ENCODE measurements at places on chromosomes 4 and X. TPM values are rescaled to one million over a fixed set of nuclear protein-coding genes. Genes with fewer than 3 reads are reported as not detected.

Gene CENPVL2
- total RNA-seq = not detected

Gene CYBB
- total RNA-seq = 9.3 TPM

Gene UGT2B11
- not detected for total RNA-seq

GRCh38 chr4:45638641-45639040, 485.2 kb downstream of the GABRG1 start:
- no peaks in the 10 kb centered on the region for H3K27me3 ChIP-seq
- H3K36me3 ChIP-seq = no peaks in the 10 kb centered on the region
- no peak overlapping the region for H3K4me3 ChIP-seq
- no peak overlapping the region for H3K27ac ChIP-seq
- DNase-seq = no peak

DNA sequence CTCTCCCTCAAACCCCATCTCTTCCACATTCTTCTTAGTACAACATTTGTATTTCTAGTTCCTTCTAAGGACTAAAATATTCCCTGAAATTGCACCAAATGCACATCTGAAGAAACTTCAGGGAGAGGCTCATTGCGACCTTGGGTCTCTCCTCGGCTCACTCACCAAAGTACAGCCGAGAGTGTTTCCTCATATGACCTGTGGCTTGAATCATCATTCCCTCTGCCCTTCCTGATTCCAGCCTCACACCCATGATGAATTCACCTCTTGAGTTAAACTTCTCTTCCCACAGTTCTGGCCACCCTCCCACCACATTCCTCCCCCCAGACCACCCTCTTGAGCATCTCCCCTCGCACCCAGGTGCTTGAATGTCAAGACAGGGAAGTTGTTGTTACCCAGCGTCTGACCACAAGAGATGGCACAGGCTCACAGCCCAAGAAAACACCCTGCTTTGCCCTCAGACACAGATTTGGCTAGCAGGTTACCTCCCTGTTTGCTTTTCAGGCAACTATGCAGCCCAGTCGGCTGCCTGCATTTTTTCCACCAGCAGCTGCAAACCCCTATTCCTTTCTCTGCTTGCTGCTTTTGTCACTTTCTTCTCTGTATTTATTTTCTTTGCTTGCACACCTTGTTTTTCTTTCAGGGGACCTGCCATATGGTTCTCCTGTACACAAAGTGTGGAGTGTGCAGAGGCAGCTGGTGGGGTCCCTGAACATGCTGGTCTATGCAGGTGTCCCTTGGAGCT, 214.8 kb downstream of the SPATA18 start:
- H3K36me3 ChIP-seq = no peaks in the 10 kb centered on the region
- no peak overlapping the region for H3K4me3 ChIP-seq
- H3K4me1 ChIP-seq = no peaks in the 10 kb centered on the region
- no peak overlapping the region for H3K27ac ChIP-seq
- H3K27me3 ChIP-seq = no peaks in the 10 kb centered on the region

- no peak for DNase-seq
- H3K4me3 ChIP-seq = no peak overlapping the region
- no peaks in the 10 kb centered on the region for H3K4me1 ChIP-seq
- no peak overlapping the region for H3K27ac ChIP-seq
Measured at GRCh38 chrX:36861601-36862000, 146.6 kb upstream of the FAM47C start.

DNA sequence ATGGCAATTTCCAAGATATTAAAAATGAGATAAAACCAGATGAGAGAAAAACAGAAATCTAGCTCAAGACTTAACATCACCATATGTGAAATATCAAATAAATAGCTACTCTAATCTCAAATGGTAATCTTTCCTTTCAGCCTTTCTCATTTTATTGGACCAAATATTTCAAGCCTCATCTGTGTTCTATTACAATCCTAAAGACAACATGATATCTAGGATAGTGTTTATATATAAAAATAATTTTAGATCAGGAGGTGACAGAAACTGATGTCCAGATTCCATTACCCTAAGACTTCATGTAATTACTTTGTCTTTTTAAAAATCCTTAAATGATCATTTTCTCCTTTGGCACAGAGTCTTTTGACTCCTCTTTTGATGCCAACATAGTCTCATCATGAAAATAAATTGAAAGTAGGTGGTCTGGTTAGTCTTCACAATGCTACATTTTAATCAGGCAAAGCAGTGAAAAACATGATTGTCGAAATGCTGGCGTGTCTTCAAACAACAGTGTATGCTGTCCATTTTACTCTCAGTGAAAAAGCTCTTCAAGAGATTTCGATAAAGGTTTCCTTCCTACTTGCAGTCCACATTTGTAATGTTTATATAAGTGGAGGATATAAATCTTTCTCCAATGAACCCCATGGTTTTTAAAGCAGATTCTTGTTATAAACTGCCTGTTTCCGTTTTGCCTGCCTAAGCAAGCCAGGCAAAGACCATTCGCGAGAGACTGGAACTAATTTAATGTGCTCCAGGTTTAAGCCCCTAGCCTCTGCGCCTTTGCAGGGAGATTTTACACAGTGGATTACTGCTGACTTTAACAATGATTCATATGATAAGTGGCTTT, 169.8 kb downstream of the SCFD2 start:
- no peaks in the 10 kb centered on the region for H3K4me1 ChIP-seq
- no peak overlapping the region for H3K4me3 ChIP-seq
- H3K27me3 ChIP-seq = no peaks in the 10 kb centered on the region
- H3K27ac ChIP-seq = no peak overlapping the region
- no peak for DNase-seq

GRCh38 chr4:185421366-185422124, 4.2 kb downstream of the UFSP2 start:
- no peak overlapping the region for H3K27ac ChIP-seq
- no peaks in the 10 kb centered on the region for H3K27me3 ChIP-seq
- no peak for DNase-seq
- H3K4me1 ChIP-seq = peaks cover 43% of the 10 kb centered on the region
- no peak overlapping the region for H3K4me3 ChIP-seq

DNA sequence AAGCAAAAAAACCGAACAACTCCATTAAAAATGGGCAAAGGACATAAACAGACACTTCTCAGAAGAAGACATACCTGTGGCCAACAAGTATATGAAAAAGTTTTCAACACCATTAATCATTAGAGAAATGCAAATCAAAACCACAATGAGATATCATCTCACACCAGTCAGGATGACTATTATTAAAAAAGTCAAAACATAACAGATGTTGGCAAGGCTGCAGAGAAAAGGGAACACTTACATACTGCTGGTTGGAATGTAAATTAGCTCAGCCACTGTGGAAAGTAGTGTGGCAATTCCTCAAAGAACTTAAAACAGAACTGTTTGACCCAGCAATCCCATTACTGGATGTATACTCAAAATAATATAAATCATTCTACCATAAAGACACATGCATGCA, 436.3 kb downstream of the KLHL13 start:
- no peak overlapping the region for H3K27ac ChIP-seq
- H3K4me3 ChIP-seq = no peak overlapping the region
- no peaks in the 10 kb centered on the region for H3K4me1 ChIP-seq
- no peaks in the 10 kb centered on the region for H3K27me3 ChIP-seq
- H3K36me3 ChIP-seq = no peaks in the 10 kb centered on the region

GRCh38 chr4:17293901-17294300, 218.0 kb downstream of the QDPR start:
- H3K4me1 ChIP-seq = no peaks in the 10 kb centered on the region
- no peak for DNase-seq
- H3K4me3 ChIP-seq = no peak overlapping the region
- no peaks in the 10 kb centered on the region for H3K27me3 ChIP-seq
- H3K36me3 ChIP-seq = no peaks in the 10 kb centered on the region

DNA sequence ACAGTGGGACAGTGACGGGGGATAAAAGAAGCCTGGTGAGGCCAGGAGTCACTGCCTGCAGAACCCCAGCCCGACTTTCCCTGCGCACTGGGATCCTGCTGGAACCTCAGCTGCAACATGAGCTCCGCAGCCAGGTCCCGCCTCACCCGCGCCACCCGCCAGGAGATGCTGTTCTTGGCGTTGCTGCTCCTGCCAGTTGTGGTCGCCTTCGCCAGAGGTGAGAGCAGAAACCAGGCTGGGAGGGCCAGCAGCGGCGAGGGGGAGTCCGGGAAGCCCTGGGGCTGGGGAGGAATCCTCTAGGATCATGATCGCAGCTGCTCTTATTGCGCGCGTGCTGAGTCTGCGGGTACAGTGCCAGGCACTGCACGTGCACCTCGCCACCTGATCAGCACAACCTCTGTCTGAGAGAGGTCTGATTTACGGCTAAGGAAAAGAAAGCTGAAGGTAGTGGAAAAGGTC, at the start of gene PF4V1:
Gene PF4V1, plus strand, starts transcription at position 51 of the 459 bp plus-strand sequence. Its CDS starts 67 bp downstream, at position 118.
- H3K36me3 ChIP-seq = no peaks in the 10 kb centered on the region
- H3K4me3 ChIP-seq = peak within 1 kb of the TSS; percentile 13
- H3K4me1 ChIP-seq = no peaks in the 10 kb centered on the region
- no peak within 1 kb of the TSS for H3K27ac ChIP-seq
- peak; percentile 51 for DNase-seq
- peaks cover 13% of the 10 kb centered on the region for H3K27me3 ChIP-seq

DNA sequence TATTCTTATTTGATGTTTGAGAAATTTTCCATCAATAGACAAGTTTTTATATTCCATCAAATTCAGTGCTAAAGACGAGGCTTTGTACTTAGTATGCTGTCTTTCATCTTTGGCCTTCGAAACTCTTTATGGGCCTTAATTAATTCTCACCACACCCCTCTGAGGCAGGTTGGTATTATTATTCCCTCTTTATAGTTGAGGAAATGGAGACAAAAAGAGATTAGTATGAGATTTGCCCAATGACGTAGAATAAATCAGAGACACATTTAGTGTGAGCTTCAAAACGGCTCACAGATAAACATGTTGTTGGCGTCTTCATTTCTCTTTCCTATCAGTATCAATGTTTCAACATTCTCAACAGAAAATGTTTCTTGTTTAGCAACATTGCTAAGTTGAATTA, 35.9 kb upstream of the PTPN13 start:
- H3K36me3 ChIP-seq = no peaks in the 10 kb centered on the region
- H3K4me3 ChIP-seq = no peak overlapping the region
